Suppressor macrophage treated with lipopolysaccharide for 4 hours (primary cell): ENCODE measurements at places on chromosomes 7 and 10.

DNA sequence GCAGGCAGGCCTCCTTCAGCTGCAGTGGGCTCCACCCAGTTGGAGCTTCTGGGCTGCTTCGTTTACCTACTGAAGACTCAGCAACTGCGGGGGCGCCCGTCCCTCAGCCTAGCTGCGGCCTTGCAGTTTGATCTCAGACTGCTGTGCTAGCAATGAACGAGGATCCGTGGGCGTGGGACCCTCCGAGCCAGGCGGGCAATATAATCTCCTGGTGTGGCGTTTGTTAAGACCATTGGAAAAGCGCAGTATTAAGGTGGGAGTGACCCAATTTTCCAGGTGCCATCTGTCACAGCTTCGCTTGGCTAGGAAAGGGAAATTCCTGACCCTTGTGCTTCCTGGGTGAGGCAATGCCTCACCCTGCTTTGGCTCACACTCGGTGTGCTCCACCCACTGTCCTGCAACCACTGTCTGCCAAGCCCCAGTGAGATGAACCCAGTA is 159.2 kb upstream of the FOXP2 start:
- no peak for DNase-seq

DNA sequence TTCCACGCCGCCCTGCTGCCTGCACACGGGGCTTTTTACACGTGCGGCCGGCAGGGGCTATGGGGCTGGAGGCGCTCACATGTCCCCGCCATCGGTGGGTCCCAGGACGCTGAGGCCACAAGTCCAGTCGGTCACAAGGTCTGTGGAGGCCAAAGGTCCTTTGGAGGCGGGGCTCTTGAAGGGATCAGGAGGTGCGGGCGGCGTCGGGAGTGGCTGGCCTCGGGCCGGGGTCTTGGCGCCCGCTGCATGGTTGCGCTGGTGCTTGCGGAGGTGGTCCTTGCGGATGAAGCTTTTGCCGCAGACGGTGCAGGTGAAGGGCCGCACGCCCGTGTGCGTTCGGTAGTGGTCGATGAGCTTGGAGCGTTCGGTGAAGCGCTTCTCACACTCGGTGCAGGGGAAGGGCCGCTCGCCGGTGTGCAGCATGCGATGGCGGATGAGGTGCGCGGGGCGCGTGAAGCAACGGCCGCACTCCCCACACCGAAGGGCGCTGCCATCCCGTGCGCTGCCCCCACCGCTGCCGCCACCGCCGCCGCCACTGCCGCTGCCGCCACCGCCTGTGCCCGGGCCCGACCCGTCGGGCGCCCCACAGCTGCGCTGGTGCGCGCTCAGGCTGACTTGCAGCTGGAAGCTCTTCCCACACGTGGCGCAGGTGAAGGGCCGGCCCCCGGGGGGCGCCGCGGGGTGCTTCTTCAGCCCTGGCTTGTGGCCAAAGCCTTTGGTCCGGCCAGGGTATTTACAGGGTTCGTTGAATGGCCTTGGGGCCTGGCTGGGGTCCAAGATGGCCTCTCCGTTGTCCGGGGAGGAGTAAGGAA is 13.7 kb upstream of the ZNF777 start:
- DNase-seq, result no peak

- peak; percentile 3 for DNase-seq
Measured at GRCh38 chr10:77386838-77387237, 250.8 kb downstream of the KCNMA1 start.

GRCh38 chr10:68562661-68563570 is 2.8 kb downstream of the TET1 start:
- DNase-seq, result no peak

GRCh38 chr7:120794106-120794729 is 63.7 kb downstream of the TSPAN12 start:
- no peak for DNase-seq

DNA sequence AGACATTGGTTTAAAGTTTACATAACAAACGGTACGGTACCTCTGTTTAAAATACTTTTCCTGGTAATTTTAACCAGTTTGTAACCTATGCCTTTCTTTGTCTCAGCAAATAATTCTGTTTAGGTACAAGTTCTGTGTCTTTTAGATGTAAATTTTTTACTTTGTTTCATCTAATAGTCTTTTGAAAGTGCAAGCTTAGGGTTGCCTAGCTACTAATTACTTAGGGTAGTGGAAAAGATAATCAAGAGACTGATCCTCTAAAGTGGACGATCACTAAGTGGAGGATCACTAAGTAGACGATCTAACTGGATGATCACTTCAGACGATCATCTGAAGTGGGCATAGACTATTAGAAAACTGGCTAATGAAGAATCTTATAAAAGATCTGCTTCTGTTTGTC is 16.1 kb upstream of the FKBP9 start:
- no peak for DNase-seq

- no peak for DNase-seq
Measured at GRCh38 chr7:14275356-14275755, 285.9 kb upstream of the ETV1 start.

- no peak for DNase-seq
Measured at GRCh38 chr7:23863209-23863787, 153.3 kb downstream of the STK31 start.

GRCh38 chr10:60029475-60029874 is 123.1 kb upstream of the CCDC6 start:
- DNase-seq, result peak; percentile 43

GRCh38 chr10:21526860-21527597 is 1.5 kb upstream of the SKIDA1 start:
- DNase-seq, result peak; percentile 69

DNA sequence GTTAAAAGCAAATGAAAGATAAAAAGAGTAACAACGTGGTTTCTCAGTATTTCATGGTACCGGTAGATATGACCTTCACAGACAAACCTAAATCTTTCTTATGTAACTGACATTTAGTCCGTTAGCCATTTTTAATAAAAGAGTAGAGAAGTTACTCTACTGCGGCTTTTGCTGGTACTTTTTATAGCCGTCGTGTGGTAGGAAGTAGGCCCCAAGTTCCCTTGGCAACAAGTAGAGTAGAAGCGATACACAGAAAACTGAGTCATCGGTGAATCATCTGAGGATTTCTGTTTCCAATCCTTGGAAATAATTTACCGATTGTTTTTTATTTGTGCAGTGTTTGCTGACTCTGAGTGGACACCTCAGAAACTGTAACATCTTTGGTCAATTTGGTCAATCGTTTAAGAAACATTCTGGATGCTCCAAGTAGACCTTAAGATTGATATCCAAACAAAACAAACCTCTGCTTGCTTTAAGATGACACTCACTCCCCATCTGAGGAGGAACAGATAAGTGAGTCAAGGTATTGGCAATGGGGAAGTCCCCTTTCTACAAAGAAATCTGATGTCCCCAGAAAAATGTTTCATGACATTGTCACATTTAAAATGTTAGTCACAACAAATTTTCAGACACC is 63.9 kb upstream of the AHR start:
- peak; percentile 95 for DNase-seq

GRCh38 chr10:49612513-49613164 is 1.2 kb upstream of the CHAT start:
- no peak for DNase-seq

DNA sequence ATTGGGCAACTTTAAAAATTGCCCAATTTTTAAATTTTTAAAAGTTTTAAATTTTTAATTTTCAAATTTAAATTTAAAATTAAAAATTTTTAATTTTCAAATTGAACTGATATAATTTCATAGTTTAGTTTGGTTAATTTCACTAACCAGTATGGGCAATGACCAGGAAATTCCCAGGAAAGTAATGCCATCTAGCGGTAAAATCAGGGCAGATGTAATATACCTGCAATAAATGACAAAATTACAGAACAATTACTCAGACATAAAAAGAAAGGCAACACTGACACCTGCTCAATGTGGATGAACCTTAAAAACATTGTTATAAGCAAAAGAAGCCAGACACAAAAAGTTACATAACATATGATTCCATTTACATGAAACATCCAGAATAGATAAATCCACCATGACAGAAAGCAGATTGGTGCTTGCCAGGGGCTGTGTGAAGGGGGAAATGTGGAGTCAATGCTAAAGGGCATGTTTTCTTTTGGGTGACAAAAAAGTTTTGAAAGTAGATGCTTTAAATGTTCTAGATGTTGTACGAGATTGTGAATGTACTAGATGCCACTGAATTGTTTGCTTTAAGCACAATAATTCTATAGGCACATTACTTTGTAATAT is 28.6 kb upstream of the SLC16A12 start:
- DNase-seq, result peak; percentile 55

- peak; percentile 32 for DNase-seq
Measured at GRCh38 chr10:55631071-55631654, 729.9 kb downstream of the ZWINT start.

GRCh38 chr10:132721725-132722124 is 64.2 kb downstream of the NKX6-2 start:
- DNase-seq, result no peak

GRCh38 chr7:102214477-102215072 is 72.1 kb upstream of the SH2B2 start:
- DNase-seq, result no peak

- DNase-seq, result no peak
Measured at GRCh38 chr10:71854031-71854430, 3.0 kb upstream of the PSAP start.

DNA sequence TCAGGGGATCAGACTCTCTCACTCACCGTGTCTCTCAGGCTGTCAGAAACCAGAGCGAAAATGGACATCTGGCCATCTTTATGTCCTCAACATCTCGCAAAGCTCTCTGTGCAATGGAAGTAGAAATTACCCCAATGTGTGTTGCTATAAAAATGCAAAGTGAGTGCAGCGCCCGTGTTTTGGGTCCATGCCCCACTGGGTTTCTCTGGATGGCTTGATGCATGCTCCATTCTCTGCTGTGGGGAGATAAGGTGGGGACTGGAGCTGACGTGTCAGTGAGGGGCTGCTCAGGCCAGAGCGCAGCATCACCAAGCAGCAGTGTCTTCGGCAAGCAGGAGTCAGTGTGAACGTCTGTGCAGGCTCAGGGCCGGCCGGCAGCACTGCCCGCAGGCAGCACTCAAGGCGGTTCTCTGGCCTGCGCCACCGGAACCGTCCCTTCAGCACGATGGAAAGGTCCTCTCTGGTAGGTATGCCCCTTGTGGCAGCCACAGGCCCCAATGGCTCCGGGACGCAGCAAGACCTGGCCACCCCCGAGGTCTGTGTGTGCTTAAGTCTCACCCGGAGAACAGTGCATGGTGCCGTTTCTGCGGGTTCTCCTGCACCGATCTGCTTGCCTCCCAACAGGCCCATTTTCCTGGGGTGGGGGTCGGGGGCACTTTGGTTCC is 30.2 kb downstream of the WDR86 start:
- DNase-seq, result no peak

GRCh38 chr7:150564006-150564405 is 3.2 kb upstream of the GIMAP4 start:
- no peak for DNase-seq

GRCh38 chr7:68015122-68015977 is 1018.7 kb downstream of the TYW1 start:
- no peak for DNase-seq

- DNase-seq, result no peak
Measured at GRCh38 chr7:95297041-95297440, 27.3 kb downstream of the PON1 start.
